GM12878 (cell line): ENCODE measurements at places on chromosomes 2 and 18.

GRCh38 chr2:219081701-219082331 lies 21.1 kb upstream of the IHH start:
- no peak for DNase-seq

GRCh38 chr2:110948027-110948674 lies 172.6 kb upstream of the BCL2L11 start:
- no peak for DNase-seq

DNA sequence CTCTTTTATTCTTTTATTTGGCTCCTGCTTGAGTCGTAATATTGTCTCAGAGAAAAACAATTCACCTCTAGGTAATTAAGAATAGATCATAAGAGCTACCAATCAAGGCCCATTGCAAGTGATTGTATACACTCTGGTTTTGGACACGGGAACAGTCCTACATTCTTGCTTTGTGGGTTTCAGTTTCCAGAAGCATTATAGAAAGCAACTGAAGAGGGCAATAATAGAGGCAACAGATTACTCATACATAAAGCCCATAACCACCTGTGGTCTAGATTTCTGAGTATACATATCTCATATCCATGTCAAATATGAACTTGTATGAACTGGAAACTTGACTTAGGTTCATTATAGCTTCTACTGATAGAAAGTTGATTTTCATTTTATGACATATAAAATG lies 65.4 kb downstream of the DIS3L2 start:
- DNase-seq, result peak; percentile 56

- DNase-seq, result no peak
Observed at GRCh38 chr2:187654535-187654934, 100.3 kb upstream of the TFPI start.

DNA sequence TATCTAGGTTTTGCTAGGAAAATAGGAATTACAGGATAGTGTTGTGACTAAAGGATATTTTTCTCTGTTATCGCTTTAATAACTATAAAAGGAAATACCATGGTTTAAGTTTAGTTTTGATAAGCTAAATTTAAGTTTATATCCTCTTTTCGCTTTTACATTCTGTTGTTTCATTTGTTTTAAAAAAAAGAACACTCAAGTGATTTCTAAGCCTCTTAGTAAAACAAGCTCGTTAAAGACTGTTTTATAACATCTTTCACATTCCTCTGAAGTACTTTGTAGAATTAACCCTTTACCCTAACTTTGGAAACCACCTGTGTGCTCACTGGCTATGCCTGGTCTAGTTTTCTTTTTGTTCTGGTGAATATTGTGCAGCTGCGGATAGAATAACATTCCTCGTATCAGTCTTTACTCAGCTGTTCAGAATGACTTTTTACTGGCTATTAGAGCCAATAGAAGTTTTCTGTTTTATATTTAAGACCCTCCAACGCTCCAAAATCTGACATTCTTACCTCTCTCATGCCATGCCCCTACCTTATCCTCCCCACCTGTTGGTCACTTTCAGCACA lies 183.1 kb downstream of the PTPRM start:
- DNase-seq, result no peak

DNA sequence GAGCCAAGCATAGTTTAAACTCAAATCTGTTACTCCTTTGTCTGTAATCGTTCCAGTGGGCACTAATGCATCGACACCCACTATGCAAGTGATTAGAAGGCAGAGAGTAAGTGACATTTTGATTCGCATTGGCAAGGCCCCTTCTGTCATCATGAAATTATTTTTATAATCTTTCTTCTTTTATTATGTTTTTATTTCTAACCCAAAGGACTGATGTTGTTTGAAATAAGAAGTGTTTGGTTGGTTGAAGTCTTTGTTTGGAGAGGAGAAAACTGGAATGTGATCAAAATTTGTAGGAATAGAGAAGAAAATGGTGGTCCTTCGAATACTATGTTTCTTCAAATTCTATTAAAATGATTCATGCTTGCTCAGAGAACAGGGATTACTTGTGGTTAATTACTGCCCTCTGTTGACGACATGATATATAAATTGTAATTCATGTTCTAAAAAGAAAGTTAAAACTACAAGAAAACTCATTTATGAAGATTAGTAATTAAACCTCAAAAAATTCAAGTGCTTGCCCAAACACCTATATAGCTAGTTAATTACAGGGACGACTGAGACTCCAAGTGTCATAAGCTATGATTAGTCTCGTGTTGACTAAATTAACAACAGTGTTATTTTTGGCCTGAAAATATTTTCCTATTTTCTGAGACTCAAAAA lies 26.4 kb upstream of the TFPI start:
- DNase-seq, result no peak

GRCh38 chr2:143881246-143881645 lies 638.7 kb downstream of the ZEB2 start:
- DNase-seq, result no peak
